Activated CD4-positive, alpha-beta T cell treated with anti-CD3 and anti-CD28 coated beads, Interleukin-2, amount 50 U/mL, for 16 hours (primary cell): ENCODE measurements at places on chromosomes 12 and 14.

- no peak for DNase-seq
Observed at GRCh38 chr14:101834397-101834796, 72.9 kb downstream of the PPP2R5C start.

GRCh38 chr14:71967704-71968103 lies 35.5 kb downstream of the RGS6 start:
- no peak for DNase-seq

DNA sequence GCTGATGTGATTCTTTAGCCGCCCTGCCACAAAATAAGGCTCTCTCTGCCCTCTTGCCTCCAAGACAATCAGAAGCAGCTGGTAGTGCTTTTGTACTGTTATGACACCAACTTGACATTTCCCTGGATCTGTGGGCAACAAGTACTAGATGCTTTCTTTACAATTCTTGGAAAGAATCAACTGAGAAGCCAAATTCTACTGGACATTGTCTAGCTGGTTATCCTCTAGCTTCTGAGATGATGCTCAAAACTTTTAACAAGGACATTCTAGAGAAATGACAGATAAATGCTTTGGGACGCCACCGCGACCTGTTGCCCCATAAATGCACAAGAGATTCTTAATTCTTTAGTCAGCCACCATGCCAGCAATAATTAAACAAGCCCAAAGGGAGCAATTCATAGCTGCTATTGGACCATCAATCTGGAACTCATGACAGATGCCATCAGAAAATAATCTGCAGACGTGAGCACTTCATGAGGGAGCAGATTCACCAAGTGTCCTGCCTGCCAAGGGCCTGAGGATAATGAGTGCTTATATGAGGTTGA lies 22.8 kb downstream of the FMNL3 start:
- no peak for DNase-seq

DNA sequence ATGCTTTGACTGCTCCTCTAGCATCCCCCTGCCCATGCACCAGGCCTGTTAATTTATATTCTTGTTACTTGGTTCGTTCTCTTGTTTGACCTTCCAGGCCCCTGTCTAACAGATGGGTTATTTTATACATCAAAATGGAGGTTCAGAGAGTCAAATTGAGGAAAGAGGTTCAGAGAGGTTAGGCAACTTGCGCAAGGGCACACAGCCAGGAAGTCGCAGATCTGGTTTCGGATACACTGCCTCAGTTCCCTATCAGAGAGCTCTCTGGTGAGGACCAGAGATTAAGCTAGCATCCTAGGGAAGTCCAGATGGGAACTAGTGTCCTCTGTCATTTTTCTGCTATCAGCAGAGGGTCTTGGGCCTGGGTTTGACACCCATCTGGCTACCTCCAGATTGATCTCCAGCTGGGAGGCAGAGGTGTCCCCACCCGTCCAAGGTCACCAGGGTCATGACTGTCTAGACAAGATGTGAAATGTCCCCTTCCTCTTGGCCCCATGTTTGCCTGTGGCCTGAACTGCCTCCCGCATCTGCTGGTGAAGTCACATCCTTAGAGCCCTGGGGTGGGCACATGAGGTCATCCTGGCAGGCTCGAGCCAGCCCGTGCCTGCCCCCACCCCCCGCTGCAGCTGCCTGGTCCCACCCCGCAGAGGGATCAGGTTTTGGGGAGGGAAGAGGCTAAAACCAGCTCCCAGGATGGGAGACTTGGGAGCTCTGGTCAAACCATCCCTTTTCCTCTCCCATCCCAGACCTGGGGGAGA lies 84.3 kb upstream of the NCOR2 start:
- DNase-seq, result no peak

DNA sequence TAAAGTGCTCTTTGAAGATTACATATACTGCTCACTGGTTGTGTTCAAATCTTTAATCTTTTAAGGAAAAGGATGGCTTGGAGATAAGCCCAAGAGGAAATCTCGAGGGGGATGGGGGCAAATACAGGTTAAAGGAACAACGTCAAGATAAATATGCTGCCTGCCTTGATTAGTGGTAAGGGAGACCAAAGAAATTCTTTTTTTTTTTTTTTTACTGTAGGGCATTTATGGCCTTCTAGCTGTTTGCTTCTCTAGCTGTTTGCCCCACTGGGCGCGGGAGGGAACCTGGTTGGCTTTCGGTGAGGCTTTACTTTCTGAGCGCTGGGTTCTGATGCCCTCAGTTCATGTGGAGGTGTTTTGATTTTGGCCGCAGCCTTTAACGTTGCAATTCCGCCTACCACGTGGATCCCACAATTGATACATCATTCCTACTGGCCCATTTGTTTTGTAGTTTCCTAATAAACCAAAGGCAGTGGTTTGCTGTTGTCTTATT lies 5.7 kb downstream of the CCND2 start:
- no peak for DNase-seq

DNA sequence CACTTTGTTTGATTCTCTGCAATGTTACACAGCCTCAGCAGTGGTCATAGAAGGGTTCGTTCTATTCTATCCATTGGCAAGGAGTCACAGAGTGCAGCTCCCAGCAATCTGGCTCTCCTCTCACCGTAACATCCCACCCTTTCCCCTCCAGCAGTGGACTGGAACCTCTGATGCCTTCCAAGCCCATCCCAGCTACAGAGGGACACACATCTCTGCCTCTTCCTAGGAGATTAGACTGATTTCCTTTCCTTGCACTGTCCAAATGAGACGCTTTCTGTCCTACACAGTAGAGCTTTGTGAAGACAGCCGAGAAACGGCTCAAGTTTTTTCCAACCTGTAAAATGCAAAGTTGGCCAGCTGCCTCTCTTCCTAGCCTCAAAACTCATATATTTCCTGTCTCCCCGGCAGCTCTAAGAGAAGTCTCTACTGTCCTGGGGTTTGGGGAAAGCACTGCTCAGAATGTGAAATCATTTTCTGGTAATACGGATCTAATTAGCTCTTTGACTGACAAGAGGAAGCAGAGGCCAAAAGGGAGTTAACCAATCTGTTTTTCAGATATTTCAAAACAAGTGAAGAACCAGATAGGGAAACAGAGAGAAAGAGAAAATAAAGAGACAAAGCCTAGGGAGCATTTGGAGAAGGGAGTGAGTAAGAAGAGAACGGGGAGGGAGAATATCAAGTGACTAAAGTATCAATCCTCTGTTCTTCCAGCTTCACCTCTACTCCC lies 516 bp downstream of the NINJ2 start:
- DNase-seq, result no peak
